ENCODE measurements at places on chromosomes 2 and 18.

- DNase-seq = no peak
These were observed 113.7 kb downstream of the BARD1 start for GRCh38 chr2:214695789-214696188.

DNA sequence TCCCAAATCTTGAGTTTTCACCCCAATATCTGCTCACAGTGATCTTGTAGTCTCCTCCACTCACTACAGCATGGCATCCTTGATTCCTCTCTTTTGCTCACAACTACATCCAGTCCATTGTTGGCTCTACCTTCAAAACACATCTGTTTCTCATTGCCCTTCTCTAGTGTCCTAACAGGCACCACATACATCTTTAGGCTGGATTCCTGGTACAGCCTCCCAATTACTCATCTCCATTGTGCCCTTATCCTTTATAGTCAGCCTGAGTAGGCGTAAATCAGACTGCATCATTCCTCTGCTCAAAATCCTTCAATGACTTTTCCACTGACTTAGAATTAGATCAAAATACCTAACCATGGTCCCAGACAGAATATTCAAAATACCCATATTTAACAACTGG lies 10.7 kb upstream of the TAF1B start:
- DNase-seq = no peak

GRCh38 chr2:204950695-204951346 lies 405.5 kb downstream of the PARD3B start:
- no peak for DNase-seq

DNA sequence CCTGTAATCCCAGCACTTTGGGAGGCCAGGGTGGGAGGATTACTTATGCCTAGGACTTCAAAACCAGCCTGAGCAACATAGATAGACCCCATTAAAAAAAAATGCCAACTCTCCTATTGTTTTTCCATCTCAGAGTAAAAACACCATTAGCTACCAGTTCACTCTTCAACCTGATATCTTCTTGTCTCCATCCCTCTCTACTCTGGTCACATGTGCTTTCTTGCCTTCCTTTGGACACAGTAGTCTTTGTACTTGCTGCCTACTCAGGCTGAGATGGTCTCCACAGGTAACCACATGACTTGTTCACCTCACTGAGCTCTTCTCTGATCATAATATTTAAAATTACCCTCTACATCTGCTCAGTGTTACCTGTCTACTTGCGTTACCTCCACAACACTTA lies 5.0 kb downstream of the MALT1 start:
- DNase-seq = no peak
